Fibroblast of the aortic adventitia (primary cell): ENCODE measurements at places on chromosomes 11 and 22. TPM values are rescaled to one million over a fixed set of nuclear protein-coding genes. Genes with fewer than 3 reads are reported as not detected.

The SLC25A1 gene
- total RNA-seq = 53.2 and 53.4 TPM in 2 replicates

The ANKRD49 gene
- 13.7 and 13.9 TPM in 2 replicates for total RNA-seq

The TPBGL gene
- 0.08 TPM in 1 of 2 replicates, not detected in the other for total RNA-seq

The DLG2 gene
- total RNA-seq = 3.0 and 5.8 TPM in 2 replicates

The WT1 gene
- total RNA-seq = 0.27 and 46.6 TPM in 2 replicates

The TSGA10IP gene
- total RNA-seq = not detected in 2 replicates

The CERK gene
- 14.1 and 39.4 TPM in 2 replicates for total RNA-seq

The USP2 gene
- total RNA-seq = 0.36 TPM in 1 of 2 replicates, not detected in the other

The NNMT gene
- 178 and 2,246 TPM in 2 replicates for total RNA-seq

The NAALADL1 gene
- 9.7 and 11.5 TPM in 2 replicates for total RNA-seq

The MOV10L1 gene
- 5.1 and 12.0 TPM in 2 replicates for total RNA-seq

The MMP13 gene
- total RNA-seq = not detected in 2 replicates

The IFITM2 gene
- total RNA-seq = 50.1 and 88.1 TPM in 2 replicates

The TNNI2 gene
- not detected in 2 replicates for total RNA-seq

The LRRC10B gene
- 0.27 TPM in 1 of 2 replicates, not detected in the other for total RNA-seq

The OR8H3 gene
- total RNA-seq = not detected in 2 replicates

The LMO1 gene
- not detected in 2 replicates for total RNA-seq

The ADM2 gene
- 2.5 and 8.0 TPM in 2 replicates for total RNA-seq

The LINC01488 gene
- not detected in 2 replicates for total RNA-seq

The ANO5 gene
- 0.16 TPM in 1 of 2 replicates, not detected in the other for total RNA-seq

The ALDH3B1 gene
- 12.5 and 20.8 TPM in 2 replicates for total RNA-seq

The UPB1 gene
- 0.90 TPM in 1 of 2 replicates, not detected in the other for total RNA-seq

The RFPL2 gene
- total RNA-seq = not detected in 2 replicates

The RAPSN gene
- total RNA-seq = 0.09 TPM in 1 of 2 replicates, not detected in the other

The KRTAP5-11 gene
- total RNA-seq = not detected in 2 replicates

The BCO2 gene
- 1.5 and 4.0 TPM in 2 replicates for total RNA-seq

The KDM4E gene
- total RNA-seq = not detected in 2 replicates

The DBX1 gene
- not detected in 2 replicates for total RNA-seq

The OR10A4 gene
- total RNA-seq = not detected in 2 replicates

The HORMAD2 gene
- total RNA-seq = not detected in 2 replicates

The SOX10 gene
- not detected in 2 replicates for total RNA-seq
